ENCODE measurements at places on chromosomes 11 and 22.

GRCh38 chr22:40857309-40857855 is 434 bp downstream of the XPNPEP3 start:
- DNase-seq = peak; percentile 23

DNA sequence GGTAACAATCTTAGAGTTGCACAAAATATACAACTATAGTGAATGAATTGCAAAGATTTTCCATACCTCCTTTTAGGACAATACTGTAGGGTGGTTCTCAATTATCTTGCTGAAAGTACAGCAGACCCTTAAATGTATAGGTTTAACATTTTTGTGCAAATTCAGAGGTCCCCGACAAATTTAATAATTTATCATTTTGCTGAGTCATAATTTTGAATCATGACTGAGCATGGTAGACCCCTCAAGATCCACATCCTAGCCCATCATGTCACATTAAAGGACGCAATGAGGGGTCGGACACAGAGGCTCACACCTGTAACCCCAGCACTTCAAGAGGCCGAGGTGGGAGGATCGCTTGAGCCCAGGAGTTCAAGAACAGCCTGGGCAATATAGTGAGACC is 43.5 kb downstream of the OSBP start:
- no peak for DNase-seq

DNA sequence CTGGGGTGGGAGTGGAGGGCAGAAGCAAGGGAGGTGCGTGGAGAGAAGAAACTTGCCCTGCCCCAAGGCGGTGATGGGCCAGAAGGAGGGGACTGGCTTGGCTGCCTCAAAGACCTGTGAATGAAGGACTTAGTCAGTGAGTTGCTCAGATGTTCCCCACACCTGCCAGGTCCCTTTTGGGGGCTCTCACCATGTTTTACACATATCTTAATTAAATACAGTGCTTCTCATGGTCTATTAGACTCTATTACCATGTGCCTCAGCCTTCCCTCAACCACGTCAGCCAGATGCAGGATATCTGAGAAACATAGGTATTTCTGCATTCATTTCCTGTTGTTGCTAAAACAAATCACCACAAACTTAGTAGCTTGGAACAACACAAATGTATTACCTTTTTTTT is 429.5 kb downstream of the BUD13 start:
- DNase-seq = no peak

DNA sequence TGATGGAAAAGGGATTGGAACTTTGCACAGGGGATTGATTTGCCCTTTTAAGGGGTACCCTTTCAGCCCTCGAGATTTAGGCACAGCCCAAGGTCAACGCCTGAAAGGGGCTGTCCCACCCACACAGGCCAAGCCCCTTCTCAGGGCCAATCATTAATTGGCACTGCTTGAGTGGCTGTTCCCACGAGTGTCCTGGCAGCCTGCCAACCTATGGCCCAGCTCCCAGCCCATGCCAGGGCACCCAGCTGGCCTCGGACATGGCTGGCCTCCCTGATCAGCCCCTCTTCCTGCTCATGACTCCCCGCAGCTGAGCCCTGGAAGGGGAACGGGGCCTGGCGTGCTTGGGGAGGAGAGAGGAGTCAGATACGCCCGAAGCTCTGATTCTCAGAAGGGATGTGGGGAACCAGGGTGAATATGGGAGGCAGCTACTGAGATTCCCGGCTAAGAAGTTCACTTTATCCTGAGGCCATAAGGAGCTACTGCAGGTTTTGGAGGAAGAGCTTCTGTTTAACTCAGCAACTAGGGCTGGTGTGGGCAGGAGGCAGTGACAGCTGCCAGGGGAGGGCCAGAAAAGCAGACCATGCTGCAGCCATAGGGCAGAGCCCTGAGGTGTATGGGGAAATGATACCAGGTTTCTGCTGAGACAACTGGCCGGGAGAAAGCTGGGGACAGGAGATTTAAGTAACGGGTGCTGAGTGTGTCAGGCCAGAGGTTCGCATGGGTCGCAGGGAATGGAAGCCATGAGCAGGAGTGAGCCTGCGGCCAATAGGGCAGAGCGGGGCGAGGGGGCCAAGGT is 30.0 kb downstream of the WNT7B start:
- DNase-seq = no peak

- no peak for DNase-seq
Measured at GRCh38 chr11:70883973-70884623, 368.3 kb downstream of the SHANK2 start.

- DNase-seq = no peak
Measured at GRCh38 chr22:42326801-42327200, 56.3 kb upstream of the TCF20 start.

GRCh38 chr11:92224407-92225124 is at the start of gene FAT3:
FAT3 (plus strand) TSS chr11:92224818; CDS start chr11:92352113, 127,295 bp downstream.
- DNase-seq = no peak

- no peak for DNase-seq
Measured at GRCh38 chr22:42763965-42764480, 43.4 kb upstream of the A4GALT start.

DNA sequence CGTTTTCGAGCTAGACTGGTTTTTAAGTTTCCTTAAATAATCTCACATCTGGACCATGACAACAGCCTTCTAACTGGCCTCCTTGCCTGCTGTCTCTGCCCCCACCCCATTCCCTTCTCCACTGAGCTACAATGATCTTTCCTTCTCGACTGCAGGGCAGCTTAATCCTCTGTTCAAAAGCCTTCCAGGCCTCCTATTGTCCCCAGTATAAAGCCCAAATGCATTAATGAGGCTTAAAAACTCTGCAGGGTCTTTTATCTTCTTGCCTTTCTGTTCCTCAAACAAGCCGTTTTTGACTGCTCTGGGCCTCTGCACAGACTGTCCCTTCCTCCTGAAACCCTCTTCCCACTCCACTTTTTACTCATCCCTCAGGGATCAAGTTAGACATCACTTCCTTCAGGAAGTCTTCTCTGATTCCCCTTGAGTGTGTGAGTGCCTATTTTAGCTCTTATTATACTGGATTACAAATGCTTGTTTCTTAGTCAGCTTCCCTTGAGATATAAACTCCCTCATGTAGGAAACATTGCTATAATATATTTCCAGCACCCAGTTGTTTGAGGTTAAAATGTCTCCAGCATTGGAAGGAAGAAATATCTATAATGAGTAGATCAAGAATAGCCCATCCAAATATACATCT is 23.6 kb upstream of the PAMR1 start:
- DNase-seq = no peak

DNA sequence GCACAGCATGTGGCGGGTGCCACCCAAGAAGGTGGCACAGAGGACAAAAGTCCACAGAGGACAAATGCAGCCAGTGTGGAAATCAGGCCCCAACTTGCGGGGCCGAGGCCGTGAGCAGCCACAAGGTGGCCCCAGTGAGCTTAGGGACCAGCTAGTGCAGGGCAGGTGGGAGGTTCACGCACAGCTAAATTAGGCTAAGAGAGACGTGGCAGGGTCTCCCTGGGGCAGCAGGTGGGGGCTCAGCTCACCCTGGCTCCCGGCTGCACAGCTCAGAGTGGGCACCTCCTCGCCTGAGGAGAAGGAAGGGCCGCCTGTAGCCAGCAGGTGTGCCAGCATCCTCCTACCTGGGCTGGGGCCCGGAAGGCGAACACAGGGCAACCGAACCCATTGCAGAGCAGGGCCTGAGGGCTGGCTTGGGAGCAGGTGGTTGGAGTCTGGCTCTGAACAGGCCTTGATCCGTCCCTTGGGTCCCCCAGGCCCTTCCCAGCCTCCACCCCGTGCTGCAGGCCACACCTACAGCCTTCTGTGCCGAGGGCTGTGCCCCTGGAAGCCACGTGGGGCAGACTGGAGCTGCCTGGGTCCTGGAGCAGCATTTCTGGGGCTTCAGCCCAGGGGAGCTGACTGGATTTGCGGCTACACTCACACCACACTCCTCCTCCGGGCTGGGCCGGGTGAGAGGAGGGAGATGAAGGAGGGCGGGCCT is 26.1 kb upstream of the CELSR1 start:
- DNase-seq = peak; percentile 96

DNA sequence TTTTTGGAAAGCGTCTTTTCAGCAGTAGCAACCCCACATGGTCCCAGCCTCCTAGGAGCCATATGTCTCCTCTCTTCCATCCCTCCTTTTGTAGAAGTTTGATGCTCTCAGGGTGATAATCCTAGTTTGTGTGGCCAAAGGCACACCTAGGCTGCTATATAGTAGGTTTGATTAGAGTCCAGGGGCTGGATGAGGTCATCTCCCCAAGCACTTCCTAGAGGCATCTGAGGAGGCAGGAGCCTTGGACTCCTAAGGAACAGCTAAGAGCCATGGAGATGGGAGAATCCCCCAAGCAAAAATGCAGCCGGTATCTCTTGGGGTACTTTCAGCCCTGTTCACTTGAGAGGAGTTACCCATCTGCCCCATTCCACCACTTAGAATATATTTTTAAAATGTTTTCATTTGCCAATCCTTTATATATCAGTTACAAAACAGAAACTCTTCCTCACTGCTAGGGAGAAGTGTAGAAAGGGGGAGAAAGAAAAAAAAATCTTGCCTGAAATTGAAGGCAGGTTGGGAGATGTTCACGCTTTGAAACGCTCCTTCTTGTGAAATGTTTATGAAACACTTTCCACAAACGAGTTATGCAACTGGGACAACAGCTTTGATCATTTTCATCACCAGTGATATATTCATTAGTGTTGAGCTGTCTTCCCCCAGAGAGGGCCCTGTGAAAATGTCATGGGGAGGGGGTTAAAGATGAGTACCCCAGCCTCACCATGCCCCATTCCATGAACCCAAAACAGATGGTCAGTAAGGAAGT is 31.9 kb upstream of the TLCD5 start:
- DNase-seq = no peak

DNA sequence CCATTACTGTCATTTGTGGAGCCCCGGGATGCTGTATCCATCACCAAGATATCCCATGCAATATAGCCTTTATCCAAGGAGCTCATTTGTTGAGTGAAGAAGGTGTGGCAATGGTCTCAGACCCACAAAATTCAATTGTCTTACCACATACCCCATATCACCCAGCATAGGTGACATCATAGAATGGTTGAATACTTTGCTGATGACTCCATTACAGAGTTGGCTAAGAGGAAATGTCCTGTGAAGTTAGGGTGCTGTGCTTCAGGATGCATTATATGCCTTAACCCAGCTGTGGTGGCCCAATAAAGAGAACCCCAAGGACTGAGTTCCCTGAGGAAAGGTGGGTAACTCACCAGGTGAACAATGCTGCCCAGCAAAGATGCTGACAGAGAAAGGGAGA is 113.7 kb downstream of the EFCAB6 start:
- DNase-seq = no peak

DNA sequence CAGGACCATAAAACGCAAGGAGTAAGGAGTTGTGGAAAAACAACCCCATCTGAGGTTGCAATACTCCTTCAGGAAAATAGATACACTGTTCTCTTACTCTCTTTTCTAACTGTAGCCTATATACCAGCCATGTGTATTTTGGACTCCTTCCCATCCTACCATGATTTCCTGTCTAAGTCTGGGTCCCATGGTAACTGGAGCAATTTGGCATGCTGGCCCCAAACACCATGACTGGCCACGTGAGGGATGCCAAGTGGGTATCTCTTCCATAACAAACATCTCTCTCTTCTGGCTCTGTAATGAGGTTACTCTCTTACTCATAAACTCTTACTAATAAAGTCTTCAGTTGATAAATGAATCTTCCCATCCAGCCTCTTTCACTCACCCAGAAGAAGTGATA is 26.5 kb downstream of the ABTB2 start:
- no peak for DNase-seq

DNA sequence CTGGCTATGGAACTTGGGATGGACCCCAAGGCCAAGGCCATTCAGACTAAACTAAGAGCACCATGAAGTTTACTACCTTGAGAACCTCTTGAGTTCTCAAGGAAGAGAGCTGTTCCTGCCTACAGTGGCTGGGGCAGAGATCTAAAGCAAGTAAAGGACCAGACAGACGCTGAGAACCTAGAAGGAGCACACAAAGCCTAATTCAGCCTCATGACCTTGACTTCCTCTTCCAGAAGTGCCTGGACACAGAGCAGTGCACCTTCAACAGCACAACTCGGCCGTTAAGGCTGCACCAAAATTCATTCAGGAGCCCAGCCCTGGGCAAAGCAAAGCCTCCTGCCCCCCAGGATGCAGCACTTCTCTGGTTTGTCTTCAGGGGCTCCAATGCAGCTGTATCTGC is 82.9 kb upstream of the AKIP1 start:
- DNase-seq = no peak

- DNase-seq = no peak
Measured at GRCh38 chr22:23225337-23225723, 45.0 kb downstream of the BCR start.

GRCh38 chr11:106702805-106703204 is 315.5 kb downstream of the GUCY1A2 start:
- DNase-seq = no peak

GRCh38 chr11:7672276-7672959 is 882 bp downstream of the CYB5R2 start:
- no peak for DNase-seq

DNA sequence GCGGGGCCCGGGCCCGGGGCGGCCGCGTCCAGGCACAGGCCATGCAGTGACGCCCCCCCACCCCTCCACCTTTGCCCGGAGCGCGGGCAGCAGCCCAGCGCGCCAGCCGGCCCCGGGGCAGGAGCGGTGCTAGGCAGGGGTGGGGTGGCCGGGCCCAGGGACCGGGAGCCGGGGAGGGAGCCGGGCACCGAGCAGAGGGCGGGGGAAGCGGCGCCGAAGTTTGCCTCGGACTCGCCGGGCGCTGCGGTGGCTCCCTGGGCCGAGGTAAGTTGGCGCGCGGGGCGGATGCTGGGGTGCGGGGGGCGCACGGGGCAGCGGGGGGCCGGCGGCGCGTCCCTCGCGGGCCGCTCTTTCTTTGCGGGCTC is 332 bp downstream of the TEAD1 start:
- DNase-seq = no peak

DNA sequence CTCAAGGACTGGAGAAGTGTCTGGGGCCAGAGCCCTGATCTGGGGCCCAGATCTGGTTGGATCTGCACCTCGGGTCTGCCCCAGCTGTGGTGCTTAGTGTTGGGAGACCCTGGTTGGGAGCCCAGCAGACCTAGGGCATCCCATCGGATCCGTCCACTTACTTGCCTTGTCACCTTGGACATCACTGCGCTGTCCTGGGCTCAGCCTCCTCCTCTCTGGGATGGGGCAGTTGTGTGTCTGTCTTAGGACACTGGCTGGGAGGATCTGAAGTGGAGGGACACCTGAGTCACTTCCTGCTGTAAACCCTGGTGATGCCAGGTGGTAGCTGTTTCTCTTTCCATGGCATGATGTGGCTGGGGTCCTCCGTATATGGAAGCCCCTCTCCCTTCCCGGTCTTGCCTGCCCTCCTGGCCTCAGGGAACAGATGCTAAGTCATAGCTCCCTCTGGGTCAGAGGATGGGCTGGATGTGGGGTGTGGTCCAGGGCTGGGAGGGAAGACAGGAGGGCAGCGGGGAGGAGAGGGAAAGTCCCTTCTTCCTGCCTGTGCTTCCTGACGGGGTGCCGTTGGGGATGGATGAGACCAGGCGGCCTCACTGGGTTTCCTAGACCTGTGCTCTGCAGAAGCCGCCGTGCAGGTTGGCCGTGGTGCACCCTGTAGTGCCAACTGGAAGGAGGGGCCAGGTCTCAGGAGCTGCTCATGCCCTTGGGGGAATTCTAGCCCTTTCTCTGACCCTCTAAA is 12.1 kb upstream of the OMP start:
- no peak for DNase-seq

GRCh38 chr11:133815636-133816035 is 29.7 kb downstream of the SPATA19 start:
- no peak for DNase-seq

- DNase-seq = no peak
Measured at GRCh38 chr11:13955971-13956421, 6.5 kb upstream of the SPON1 start.
